ENCODE measurements at places on chromosomes 7 and 10.

DNA sequence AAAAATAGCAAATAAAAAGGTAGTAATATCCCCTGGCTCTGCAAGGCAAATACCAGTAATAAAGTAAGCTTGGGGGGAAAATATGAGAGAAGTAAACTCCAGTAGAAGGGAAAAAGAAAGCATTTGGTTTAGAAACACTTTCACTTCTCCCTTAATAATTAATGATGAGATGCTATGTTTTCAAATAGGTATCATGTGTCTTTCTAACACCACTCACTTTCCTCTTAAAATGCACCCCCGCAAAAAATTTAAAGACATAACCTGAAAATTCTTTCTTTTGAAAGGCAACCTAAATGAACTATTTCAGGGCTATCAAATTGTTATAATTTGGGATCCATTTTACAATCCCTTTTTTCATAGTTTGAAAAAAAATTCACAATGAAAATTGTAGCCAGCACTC, 240.3 kb downstream of the SNX10 start:
- DNase-seq: no peak

DNA sequence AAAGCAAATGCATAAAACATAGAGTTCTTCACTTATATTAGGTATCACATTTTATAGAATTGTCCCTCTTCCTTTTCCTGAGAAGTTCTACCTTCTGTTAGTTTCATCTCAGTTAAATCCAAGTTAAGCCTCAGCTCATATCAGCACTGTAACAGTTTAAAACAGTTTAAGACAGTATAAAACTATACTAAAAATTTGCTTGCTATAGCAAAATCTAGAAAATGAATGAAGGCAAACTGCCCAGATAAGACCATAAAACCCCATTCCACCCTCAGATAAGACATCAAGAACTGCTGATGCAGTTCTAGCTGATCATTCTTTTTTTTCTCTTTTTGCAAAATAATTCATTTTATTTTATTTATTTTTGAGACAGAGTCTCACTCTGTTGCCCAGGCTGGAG, 177.2 kb downstream of the RNF133 start:
- no peak for DNase-seq

- no peak for DNase-seq
Observed at GRCh38 chr10:129416956-129417765, 49.9 kb upstream of the MGMT start.

- no peak for DNase-seq
Observed at GRCh38 chr10:15336211-15336610, 34.9 kb downstream of the FAM171A1 start.

- DNase-seq: no peak
Observed at GRCh38 chr10:84541289-84541637, 212.9 kb downstream of the CCSER2 start.

Data from germinal center (tissue), 1 donor.